ENCODE measurements at places on chromosomes 4 and X. TPM values are rescaled to one million over a fixed set of nuclear protein-coding genes. Genes with fewer than 3 reads are reported as not detected.

Gene TGIF2LX
- total RNA-seq: not detected

Gene PPP1R3F
- 3.0 TPM for total RNA-seq

Gene GSX2
- total RNA-seq: not detected

Gene SPRY1
- 1.0 TPM for total RNA-seq

Gene CENPU
- total RNA-seq: 21.5 TPM

Gene RTL9
- total RNA-seq: 0.05 TPM

Gene DMRTC1B
- total RNA-seq: not detected

Gene ITGB1BP2
- total RNA-seq: 1.0 TPM

Gene PWWP3B
- not detected for total RNA-seq

Gene CLTRN
- 1.2 TPM for total RNA-seq

Gene SPARCL1
- total RNA-seq: not detected

Gene AREG
- 66.7 TPM for total RNA-seq

Gene BEND2
- total RNA-seq: not detected

Gene SLC49A3
- total RNA-seq: 0.15 TPM

Gene NLGN4X
- not detected for total RNA-seq

Gene CSAG1
- 0.54 TPM for total RNA-seq

Gene TCEAL8
- total RNA-seq: 27.5 TPM

Gene RP2
- total RNA-seq: 10.4 TPM

Gene TMSB15A
- total RNA-seq: 0.73 TPM

Gene IBSP
- not detected for total RNA-seq

Gene MAB21L2
- not detected for total RNA-seq

Gene TENM3
- 1.5 TPM for total RNA-seq

Gene TEX13C
- total RNA-seq: not detected

Gene FDCSP
- not detected for total RNA-seq

Gene FRG2
- total RNA-seq: 0.09 TPM

Gene CXCL8
- total RNA-seq: 19.3 TPM

Gene PAK3
- not detected for total RNA-seq

Gene NKRF
- 17.3 TPM for total RNA-seq

Gene NHSL2
- 0.41 TPM for total RNA-seq

Gene PCDH10
- total RNA-seq: 0.13 TPM

Gene TMSB15C
- 0.27 TPM for total RNA-seq

Gene WDR45
- total RNA-seq: 62.1 TPM

Gene GPR50
- total RNA-seq: 0.17 TPM

Gene HS6ST2
- total RNA-seq: 0.06 TPM

Gene TIGD4
- total RNA-seq: 0.27 TPM

Gene DUSP21
- total RNA-seq: not detected

Gene SORBS2
- total RNA-seq: 0.30 TPM

Gene ADGRL3
- total RNA-seq: 0.05 TPM

Gene NDST3
- not detected for total RNA-seq

Gene NHS
- total RNA-seq: 5.6 TPM

Gene TAF9B
- total RNA-seq: 13.6 TPM

Gene EREG
- total RNA-seq: 37.9 TPM

Gene SHOX
- not detected for total RNA-seq

Measured in A549 treated with CORT108297 at 1 μM for 4 hours (cell line).